ENCODE measurements at places on chromosomes 12 and 14.
A peak's percentile ranks its signal among the peaks of the same experiment; 100 is the strongest.

GRCh38 chr12:116861320-116861719, 19.9 kb downstream of the HRK start:
- DNase-seq: peak; percentile 94

DNA sequence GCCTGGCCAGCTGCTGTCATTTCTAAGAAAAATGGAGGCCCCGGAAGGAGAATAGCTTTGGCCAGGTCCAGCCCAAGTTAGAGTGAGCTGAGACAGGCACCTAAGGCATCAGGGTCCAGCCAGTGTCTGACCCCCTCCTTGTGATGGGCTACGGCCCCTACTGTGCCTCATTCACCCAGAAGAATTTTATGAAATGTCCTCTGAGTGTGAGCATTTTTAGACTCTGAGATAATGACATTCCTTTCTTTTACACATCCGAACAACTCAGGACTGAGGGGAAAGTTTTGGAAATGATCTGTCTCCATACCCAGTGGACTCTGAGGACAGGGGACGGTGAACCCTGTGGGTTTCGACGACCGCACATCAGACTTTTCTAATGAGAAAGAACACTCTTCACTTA, 50.4 kb downstream of the SLC24A4 start:
- no peak for DNase-seq

DNA sequence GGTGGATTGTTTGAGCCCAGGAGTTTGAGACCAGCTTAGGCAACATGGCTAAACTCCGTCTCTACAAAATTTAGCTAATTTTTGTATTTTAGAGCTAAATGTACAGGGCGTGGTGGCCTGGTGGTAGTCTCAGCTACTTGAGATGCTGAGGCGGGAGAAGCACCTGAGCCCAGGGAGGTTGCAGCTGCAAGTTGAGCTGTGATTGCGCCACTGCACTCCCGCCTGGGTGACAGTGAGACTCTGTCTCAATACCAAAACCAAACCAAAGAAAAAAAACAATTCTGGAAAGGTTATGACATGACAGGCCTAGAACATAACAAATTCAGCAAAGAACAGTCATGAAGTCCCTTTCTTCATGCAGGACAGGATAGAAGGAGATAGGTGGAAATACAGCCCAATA, 25.7 kb downstream of the WDR89 start:
- DNase-seq: no peak

DNA sequence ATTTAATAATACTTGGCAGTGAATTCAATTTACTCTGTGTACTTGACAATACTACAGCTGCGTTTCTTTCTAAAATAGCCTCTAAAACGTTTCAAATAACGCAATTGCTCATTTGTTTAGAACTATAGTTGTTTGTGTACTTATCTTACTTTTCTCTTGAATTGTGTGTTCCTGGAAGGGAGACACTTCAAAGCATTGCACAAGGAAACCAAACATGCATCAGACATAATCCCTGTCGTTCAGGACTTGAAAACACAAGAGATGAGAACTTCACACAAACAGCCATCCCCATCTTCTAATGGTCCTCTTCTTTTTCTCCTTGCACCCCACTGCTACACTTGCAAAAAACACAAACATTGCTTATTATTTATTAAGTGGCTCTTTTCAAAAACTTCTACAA, 38.5 kb downstream of the PTGER2 start:
- no peak for DNase-seq

- DNase-seq: peak; percentile 26
Measured at GRCh38 chr12:49201595-49202295, 12.9 kb upstream of the TUBA1A start.

- DNase-seq: no peak
Measured at GRCh38 chr12:48858043-48858442, 6.1 kb upstream of the DDX23 start.

GRCh38 chr12:79183003-79183402, 318.4 kb downstream of the SYT1 start:
- no peak for DNase-seq

GRCh38 chr12:76216585-76217472, 131.4 kb downstream of the BBS10 start:
- no peak for DNase-seq

DNA sequence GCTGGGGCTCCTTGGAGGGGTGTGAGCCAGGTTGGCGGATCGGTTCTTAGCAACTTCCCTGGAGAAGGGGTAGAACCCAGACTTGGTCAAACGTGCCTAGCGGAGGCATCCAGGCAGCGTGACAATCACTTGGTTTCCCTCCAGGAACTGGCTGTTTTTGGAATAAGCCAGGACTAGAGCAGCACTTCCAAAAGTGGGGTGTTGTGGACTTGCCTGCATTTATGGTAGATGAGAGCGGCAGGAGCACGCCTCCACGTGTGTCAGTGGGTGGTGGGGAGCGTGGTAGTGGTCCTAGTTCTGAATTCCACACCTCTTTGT, 2.8 kb downstream of the PRMT8 start:
- DNase-seq: no peak

GRCh38 chr12:26198742-26199141, 3.4 kb downstream of the SSPN start:
- no peak for DNase-seq

GRCh38 chr12:22536346-22536945, 7.9 kb downstream of the C2CD5 start:
- DNase-seq: no peak

GRCh38 chr14:61564618-61565091, 130.7 kb upstream of the HIF1A start:
- no peak for DNase-seq

DNA sequence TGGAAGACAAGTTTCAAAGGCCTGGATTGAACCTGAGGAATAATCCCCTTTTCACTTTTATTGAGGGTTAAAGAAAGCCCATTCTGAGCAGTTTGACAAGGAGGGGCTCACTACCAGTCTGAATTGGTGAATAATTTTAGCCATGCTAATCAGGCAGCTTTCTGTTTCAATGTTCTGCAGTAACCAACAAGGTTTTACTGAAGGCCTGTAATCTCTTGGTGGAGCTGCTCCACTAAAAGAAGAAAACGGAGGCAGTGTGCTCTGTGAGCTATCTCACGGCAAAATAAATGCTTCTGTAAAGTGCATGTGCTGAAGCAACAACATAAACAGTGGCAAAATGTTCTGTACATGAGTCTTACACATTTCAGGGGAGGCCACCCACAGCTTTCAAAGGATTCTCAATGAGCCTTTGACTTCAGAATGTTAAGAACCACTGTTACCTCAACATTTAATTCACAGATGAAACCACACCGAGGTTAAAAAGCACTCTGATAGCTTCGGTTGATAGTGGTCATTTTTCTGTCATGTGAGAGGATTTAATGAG, 111.2 kb downstream of the LRIG3 start:
- DNase-seq: no peak

DNA sequence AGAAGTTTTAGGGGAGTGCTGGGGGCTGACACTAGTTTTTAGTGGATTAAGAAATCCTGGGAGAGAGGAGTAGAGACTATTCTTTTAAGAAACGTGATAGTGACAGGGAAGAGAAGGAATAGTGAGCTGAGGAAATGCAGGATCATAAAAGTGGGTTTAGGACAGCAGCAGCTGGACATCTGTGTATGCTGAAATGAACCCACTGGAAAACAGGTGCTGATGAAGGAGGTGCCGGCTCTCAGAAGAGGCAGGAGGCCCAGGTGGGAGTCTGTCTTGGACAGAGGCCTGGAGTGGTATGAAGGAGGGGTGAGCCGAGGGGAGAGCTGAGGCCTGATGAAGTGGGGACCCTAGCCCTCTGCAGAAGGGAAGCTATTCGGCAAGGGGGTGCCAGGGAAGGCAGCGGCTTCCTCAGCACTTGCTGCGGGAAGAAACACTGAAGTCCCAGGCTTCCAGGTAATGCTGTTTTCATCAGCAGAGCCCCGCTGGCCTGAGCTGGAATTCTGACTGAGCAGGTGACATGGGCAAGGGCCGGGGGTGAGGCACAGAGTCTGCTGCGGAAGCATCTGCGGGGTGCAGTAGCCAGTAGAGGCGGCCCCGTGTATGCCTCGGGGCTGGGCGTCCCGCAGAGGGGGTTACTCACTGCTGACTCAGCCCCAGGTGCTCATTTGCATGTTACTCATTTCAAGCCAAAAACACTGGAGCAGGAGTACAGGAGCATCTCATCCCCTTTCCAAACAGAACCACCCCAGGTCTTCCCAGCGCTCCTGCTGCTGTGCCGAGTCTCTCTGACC, 89.7 kb downstream of the TMCC3 start:
- DNase-seq: peak; percentile 77

DNA sequence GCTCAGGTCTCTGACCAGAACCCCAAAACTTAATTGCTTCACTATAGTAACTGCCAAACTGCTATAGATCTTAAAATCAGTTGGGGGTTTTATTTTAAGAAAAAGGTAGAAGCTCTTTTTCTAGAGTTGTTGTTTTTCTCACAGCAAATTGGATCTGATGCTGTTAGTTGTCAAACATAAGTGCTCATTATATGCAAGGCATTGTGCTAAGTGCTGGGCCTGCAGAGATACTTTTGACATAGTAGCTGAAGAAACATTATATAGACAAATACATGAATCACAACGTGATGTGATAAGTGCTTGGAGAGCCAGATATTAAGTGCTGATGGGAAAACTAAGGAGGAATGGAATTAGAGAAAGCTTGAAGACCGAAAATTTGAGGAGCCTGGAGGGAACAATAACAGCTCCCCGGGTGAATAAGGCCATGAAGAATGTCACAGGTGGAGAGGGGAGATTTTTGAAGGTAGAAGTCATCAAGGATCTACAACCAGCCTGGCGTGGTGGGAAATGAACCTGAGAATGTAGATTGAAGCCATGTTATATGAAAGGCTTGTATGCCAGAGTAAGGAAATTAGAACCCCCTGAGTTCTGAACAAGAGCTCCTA, 126.5 kb downstream of the DYRK2 start:
- no peak for DNase-seq

DNA sequence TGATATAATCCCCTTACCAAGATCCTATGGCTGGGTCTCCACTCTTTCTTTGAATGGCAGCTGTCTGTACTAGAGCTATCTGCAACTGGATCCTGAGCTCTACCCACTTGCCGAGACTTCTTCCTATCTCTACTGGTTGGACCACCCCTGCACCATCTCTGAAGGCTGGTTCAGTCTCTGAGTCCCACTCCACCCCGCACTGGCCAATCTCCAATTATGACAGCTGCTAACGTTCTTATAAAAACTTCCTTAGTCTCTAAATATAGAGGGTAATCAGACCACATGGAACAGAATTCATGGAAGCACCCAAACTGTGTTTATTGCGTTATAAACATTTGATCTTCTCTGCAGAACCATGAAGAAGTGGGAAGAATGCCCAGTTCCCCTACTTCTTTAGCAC, 186.6 kb upstream of the EEA1 start:
- no peak for DNase-seq

DNA sequence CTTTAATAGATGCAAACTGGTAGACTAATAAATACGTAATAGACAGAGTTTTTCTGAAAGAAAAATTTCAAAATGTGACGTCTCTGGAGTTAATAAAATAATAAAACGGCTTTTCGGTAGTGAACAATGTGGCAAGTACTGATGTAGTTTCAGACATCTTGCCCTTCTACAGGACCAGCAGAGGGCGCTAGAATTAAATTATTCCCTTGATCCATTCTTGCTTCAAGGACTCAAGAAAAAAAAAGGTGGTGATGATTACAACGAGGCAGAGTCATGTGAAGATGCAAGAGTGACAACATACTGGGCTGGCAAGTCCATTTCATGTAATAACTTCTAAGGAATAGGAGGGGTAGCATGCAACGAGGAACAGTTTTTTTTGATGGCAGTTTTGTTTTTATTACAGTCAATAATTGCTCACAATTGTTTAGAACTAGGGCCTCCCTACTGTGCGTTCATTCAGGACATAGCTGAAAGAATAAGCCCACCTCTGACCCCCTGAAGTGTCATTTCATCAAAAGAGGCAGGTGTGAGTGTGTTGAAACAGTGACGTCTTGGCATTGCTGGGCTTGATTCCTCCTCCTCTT, 101.0 kb upstream of the GZMB start:
- peak; percentile 77 for DNase-seq

- DNase-seq: no peak
Measured at GRCh38 chr14:43479596-43480195, 1027.4 kb downstream of the FSCB start.

- DNase-seq: no peak
Measured at GRCh38 chr12:122054842-122055520, 23.6 kb upstream of the MLXIP start.

- DNase-seq: no peak
Measured at GRCh38 chr12:112309797-112310196, 72.4 kb downstream of the HECTD4 start.

- no peak for DNase-seq
Measured at GRCh38 chr14:31966896-31967668, 110.0 kb upstream of the ARHGAP5 start.

GRCh38 chr12:90473831-90474230, 481.1 kb downstream of the CCER1 start:
- DNase-seq: no peak

DNA sequence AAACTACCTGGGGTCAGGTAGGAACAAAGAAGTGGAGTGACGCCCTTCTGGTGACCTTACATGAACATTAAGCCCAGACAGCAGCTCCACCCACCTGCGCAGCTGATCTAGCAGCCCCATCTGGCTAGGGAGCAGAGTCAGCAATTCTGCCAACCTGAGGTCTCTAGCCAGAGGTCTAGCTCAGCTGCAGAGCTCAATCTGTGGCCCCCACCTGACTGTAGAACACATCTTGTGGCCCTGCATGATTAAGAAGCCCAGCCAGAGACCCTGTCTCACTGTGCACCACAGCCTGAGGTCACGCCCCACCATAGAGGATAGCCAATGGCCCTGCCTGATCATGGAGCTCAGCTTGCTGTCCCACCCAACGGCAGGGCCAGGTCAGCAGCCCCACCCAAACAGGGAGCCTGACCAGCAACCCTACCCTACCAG, 50.6 kb upstream of the HIGD1C start:
- DNase-seq: no peak

DNA sequence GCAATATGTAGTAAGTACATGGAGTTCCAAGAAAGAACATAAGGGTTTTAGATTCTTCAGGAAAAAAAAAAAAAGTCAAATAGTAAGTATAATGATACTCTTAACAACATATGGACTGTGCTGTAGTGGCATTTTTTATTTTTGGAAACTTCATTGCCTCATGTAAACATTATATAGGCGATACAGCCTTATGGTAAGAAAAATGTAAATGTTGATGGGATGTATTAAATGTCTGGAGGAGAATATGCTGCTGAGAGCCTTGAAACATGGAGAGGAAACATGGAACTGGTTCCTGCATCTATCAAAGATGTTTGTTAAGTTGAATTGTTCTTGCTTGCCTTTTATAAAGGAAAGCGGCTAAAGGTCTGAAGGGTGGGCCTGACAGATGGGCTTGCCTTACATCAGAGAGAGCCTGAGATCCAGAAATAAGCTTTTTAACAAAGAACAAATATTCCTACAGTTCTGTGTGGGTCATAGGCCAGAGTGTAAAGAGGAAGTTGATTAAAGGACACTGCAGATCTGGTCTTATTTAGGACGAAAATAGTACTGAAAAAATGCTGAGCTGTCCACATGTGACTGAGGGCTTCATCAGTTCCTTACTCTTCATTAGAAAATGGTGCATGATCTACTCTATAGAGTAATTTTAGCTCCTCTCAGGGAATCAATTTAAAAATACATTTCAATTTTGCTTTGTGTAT, 448.1 kb upstream of the DCN start:
- no peak for DNase-seq

- no peak for DNase-seq
Measured at GRCh38 chr14:68369281-68370056, 423.4 kb downstream of the ZFP36L1 start.

Measured in NAMALWA (cell line).